ENCODE measurements at places on chromosomes 7 and 10. TPM values are rescaled to one million over a fixed set of nuclear protein-coding genes. Genes with fewer than 3 reads are reported as not detected.

- H3K27ac ChIP-seq: no peak overlapping the region
- H3K4me3 ChIP-seq: no peak overlapping the region
- H3K27me3 ChIP-seq: no peaks in the 10 kb centered on the region
- no peaks in the 10 kb centered on the region for H3K36me3 ChIP-seq
- DNase-seq: no peak
Measured at GRCh38 chr7:152969335-152969734, 209.8 kb downstream of the ACTR3B start.

DNA sequence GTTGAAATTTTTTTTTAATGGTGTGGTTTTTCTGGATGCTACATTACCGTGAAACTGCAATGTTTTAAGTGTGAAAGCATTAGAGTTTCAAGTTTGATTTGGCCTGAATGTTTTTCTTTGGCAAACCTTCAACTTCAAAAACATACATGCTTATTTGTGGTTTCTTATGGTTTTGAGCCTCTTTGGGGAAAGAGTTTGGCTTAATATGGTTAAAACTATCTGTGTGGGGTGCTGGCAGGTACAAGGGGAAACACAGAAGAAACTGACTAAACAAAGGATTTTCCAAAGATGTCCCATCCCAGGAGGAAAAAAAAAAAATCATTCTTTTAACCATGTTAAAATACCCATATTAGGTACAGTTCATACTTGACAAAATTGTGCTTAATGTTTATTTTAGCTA lies 121.1 kb downstream of the HGF start:
- H3K4me1 ChIP-seq: no peaks in the 10 kb centered on the region
- H3K27me3 ChIP-seq: no peaks in the 10 kb centered on the region
- no peak for DNase-seq
- no peak overlapping the region for H3K4me3 ChIP-seq
- H3K36me3 ChIP-seq: no peaks in the 10 kb centered on the region

- H3K4me3 ChIP-seq: no peak overlapping the region
- no peaks in the 10 kb centered on the region for H3K27me3 ChIP-seq
Measured at GRCh38 chr10:124511205-124512039, 49.8 kb downstream of the LHPP start.

GRCh38 chr7:84469034-84469433 lies 274.4 kb upstream of the SEMA3A start:
- no peak overlapping the region for H3K27ac ChIP-seq
- H3K36me3 ChIP-seq: no peaks in the 10 kb centered on the region
- no peaks in the 10 kb centered on the region for H3K27me3 ChIP-seq
- DNase-seq: no peak
- no peak overlapping the region for H3K4me3 ChIP-seq

DNA sequence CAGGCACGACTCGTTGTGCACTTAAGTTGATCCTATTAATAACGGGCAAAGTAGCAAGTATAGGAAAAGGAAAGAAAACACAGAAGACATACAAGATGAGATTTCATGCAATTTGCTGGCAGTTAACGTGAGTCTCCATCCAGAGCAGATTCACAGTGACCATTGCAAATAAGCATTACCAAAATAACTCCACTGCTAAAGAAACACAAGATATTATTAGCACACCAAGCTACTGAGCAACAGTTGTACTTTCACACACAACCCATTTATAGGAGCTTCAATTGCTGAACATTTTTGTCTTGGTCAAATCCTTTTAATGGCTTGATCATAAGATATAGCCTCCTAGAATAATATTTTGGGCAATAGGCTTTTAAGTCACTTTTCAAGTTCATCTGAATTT lies 187.7 kb upstream of the HGF start:
- peaks cover 5% of the 10 kb centered on the region for H3K36me3 ChIP-seq
- H3K27me3 ChIP-seq: no peaks in the 10 kb centered on the region
- DNase-seq: no peak
- H3K27ac ChIP-seq: no peak overlapping the region
- no peak overlapping the region for H3K4me3 ChIP-seq

DNA sequence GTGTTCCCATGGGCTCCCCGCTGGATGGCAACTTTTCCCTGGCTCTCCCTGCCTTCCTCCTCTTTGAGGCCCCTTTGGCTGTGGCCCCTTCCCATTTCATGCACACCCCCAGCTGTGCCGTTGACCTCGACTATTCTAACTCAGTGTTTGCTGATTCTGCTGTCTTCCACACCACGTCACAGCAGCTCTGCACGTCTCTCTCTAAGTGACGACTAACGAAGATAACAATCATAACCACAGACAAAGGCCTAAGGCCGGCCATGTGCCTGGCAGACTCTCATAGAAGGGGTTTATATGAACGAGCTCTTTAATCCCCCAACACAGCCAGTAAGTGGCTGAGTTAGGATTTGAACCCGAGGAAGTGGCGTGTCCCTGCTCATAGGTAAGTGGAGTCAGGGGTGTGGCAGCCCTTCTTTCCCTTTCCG lies 151.5 kb upstream of the SHH start:
- H3K36me3 ChIP-seq: no peaks in the 10 kb centered on the region
- no peaks in the 10 kb centered on the region for H3K27me3 ChIP-seq
- DNase-seq: no peak
- no peaks in the 10 kb centered on the region for H3K4me1 ChIP-seq
- no peak overlapping the region for H3K27ac ChIP-seq

GRCh38 chr10:69334302-69335062 lies 56.2 kb downstream of the HK1 start:
- H3K4me3 ChIP-seq: no peak overlapping the region
- H3K36me3 ChIP-seq: no peaks in the 10 kb centered on the region
- DNase-seq: no peak
- H3K27me3 ChIP-seq: no peaks in the 10 kb centered on the region
- H3K27ac ChIP-seq: peak overlapping the region; percentile 93
- peaks cover 68% of the 10 kb centered on the region for H3K4me1 ChIP-seq

DNA sequence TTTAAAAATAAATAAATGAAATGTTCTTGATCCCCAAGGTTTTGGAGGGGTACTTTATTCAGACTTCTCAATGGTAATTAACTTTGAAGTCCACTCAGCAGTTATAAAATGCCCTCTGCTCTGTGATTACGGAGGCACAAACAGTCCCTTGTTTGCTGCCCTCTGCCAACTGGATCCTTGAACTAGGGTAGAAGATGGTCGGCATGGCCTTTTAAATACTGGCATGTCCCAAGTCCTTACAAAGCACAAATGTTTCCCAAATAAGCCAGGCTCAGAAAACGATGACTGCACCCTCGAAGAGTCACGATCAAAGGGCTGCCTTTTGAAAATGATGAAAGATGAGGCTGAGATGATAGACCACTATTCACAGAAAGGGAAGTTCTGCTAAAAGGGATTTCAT lies 47.0 kb downstream of the GFRA1 start:
- DNase-seq: no peak
- H3K36me3 ChIP-seq: no peaks in the 10 kb centered on the region
- H3K4me1 ChIP-seq: no peaks in the 10 kb centered on the region

DNA sequence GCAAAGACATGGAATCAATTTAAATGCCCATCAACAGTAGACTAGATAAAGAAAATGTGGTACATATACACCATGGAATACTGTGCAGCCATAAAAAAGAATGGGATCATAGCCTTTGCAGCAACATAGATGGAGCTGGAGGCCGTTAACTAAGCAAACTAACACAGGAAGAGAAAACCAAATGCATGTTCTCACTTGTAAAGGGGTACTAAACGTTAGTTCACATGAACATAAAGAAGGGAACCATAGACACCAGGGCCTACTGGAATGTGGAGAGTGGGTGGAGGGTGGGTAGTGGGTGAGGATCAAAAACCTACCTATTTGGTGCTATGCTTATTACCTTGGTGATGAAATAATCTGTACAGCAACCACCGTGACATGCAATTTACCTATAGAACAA lies 78.4 kb upstream of the GSDME start:
- no peaks in the 10 kb centered on the region for H3K27me3 ChIP-seq
- DNase-seq: no peak
- no peaks in the 10 kb centered on the region for H3K36me3 ChIP-seq
- no peaks in the 10 kb centered on the region for H3K4me1 ChIP-seq
- no peak overlapping the region for H3K4me3 ChIP-seq

GRCh38 chr7:20199015-20199737 lies 18.0 kb downstream of the MACC1 start:
- no peak overlapping the region for H3K4me3 ChIP-seq
- no peak overlapping the region for H3K27ac ChIP-seq
- no peaks in the 10 kb centered on the region for H3K36me3 ChIP-seq
- DNase-seq: peak; percentile 38
- no peaks in the 10 kb centered on the region for H3K4me1 ChIP-seq

DNA sequence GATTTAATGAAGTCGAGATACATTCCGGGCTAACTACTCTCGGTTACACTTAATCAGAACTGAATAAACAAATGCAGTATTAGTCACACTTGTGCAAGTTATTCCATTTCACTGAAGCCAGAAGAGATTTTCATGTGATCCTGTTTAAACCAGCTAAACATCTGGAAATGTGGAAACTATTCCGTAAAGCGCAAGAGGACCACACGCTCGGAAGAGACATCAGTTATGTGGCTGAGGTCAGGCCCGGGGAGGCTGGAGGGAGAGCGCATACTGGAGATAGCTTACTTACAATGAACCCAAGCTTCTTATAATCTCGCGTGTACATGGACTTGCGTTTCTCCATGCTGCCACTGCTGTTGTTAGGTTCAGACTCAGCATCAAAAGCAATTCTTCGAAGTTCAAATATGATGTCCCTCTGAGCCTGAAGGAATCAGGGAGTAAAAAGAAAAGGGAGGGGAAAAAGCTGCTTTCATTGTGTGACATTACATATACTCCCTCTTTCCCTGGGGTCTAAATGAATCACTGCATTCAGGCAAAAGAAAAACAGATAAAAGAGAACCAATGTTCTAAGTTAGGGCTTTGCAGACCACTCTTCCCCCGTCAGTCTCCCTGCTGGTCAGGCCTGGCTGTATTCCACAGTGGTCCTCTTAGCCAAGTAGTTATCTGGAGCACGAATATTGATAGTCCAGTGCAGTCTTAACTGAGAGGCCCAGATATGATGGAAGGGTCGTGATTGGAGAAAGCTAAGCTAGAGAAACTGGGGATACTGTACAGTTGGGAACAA lies 237.4 kb downstream of the ELMO1 start:
- peak overlapping the region; percentile 76 for H3K27ac ChIP-seq
- no peak overlapping the region for H3K4me3 ChIP-seq
- DNase-seq: no peak
- H3K36me3 ChIP-seq: no peaks in the 10 kb centered on the region
- no peaks in the 10 kb centered on the region for H3K4me1 ChIP-seq

- no peaks in the 10 kb centered on the region for H3K27me3 ChIP-seq
- no peaks in the 10 kb centered on the region for H3K36me3 ChIP-seq
- H3K4me3 ChIP-seq: no peak overlapping the region
- DNase-seq: no peak
Measured at GRCh38 chr10:125038637-125039036, 96.7 kb downstream of the ZRANB1 start.

DNA sequence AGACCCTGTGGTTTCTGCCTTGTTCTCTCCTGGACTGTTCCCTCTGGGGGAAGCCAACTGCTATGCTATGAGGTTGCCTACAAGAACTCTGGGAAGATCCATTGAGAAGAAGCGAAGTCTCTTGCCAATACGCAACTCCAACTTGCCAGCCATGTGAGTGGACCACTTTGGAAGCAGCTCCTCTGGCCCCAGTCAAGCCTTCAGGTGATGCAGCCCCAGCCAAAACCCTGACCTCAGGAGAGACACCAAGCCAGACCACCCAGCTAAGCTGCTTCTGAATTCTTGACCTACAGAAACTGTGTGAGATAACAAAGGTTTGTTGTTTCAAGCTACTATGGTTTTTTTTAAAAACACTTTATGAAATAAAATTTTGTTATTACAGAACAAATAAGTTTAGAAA lies 20.2 kb upstream of the MYL7 start:
- no peaks in the 10 kb centered on the region for H3K36me3 ChIP-seq
- no peaks in the 10 kb centered on the region for H3K4me1 ChIP-seq
- no peak for DNase-seq

- H3K36me3 ChIP-seq: no peaks in the 10 kb centered on the region
- H3K4me3 ChIP-seq: no peak overlapping the region
- peak overlapping the region; percentile 80 for H3K27ac ChIP-seq
Measured at GRCh38 chr10:103621783-103622125, 128.2 kb downstream of the NEURL1 start.

- DNase-seq: no peak
- no peaks in the 10 kb centered on the region for H3K4me1 ChIP-seq
- H3K27ac ChIP-seq: no peak overlapping the region
- no peaks in the 10 kb centered on the region for H3K36me3 ChIP-seq
- no peaks in the 10 kb centered on the region for H3K27me3 ChIP-seq
- no peak overlapping the region for H3K4me3 ChIP-seq
Measured at GRCh38 chr7:94446308-94446707, 51.6 kb downstream of the COL1A2 start.

DNA sequence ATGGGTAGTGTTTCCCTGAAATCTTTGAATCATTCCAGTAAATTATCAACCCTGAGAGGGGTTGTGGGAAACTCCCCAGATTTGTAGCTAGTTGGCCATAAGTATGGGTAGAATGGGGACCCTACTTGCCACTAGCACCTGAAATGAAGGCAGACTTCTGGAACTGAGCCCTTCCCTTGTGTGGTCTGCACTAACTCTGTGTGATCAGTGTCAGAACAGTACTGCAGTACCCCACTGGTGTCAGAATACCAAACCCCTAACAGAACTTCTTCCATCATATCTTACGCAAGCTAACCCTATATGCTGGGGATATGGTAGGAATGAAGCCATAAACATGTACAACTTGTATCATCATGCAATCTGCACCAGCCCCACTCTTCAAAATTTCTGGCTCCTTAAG lies 50.8 kb downstream of the ABI1 start:
- no peaks in the 10 kb centered on the region for H3K27me3 ChIP-seq
- no peaks in the 10 kb centered on the region for H3K4me1 ChIP-seq
- DNase-seq: no peak

GRCh38 chr7:98881561-98882315 lies 3.4 kb downstream of the TRRAP start:
- DNase-seq: no peak
- no peaks in the 10 kb centered on the region for H3K4me1 ChIP-seq
- H3K36me3 ChIP-seq: no peaks in the 10 kb centered on the region
- no peak overlapping the region for H3K4me3 ChIP-seq
- no peaks in the 10 kb centered on the region for H3K27me3 ChIP-seq
- H3K27ac ChIP-seq: no peak overlapping the region

OLAH gene
- total RNA-seq: 1.1 TPM

ASIC3 gene
- total RNA-seq: 3.3 TPM

CYP26A1 gene
- not detected for total RNA-seq

DOCK4 gene
- 31.7 TPM for total RNA-seq

SPDYE11 gene
- total RNA-seq: not detected

CALML3 gene
- total RNA-seq: 3.6 TPM

HOXA5 gene
- total RNA-seq: 22.6 TPM

CEP55 gene
- total RNA-seq: 0.73 TPM
